Amniotic stem cell (primary cell): ENCODE measurements at places on chromosomes 12 and 14.
A peak's percentile ranks its signal among the peaks of the same experiment; 100 is the strongest.

DNA sequence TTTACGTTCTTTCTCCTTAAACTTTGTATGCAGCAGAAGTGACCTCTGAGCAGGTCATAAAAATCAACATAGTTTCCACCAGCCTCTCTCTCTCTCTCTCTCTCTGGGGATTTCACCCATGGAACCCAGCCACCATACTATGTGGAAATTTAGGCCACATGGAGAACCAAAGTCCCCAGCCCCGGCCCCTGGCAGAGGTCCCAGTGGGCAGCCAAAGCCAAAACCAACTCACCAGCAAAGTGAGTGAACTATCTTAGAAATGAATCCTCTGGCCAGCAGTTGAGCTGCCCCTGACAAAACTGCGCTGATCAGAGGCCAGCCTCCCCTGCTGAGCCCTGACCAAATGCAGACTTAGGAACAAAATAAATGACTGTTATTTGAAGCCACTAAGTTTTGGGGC lies 9.2 kb downstream of the DUSP6 start:
- DNase-seq: no peak

GRCh38 chr14:99266181-99267178 lies 5.5 kb downstream of the BCL11B start:
- peak; percentile 53 for DNase-seq

GRCh38 chr12:111753144-111753881 lies 13.4 kb upstream of the ALDH2 start:
- no peak for DNase-seq

DNA sequence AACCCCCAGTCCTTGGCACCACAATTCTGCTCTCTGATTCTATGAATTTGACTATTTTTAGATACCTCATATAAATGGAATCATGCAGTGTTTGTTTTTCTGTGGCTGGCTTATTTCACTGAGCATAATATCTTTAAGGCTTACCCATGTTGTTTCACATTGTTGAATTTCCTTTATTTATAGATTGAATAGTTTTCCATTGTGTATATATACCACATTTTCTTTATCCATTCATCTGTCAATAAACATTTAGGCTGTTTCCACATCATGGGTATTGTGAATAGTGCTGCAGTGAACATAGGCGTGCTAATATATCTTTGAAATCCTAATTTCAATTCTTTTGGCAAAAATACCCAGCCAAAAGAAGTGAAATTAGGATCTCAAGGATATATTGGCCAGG lies 126.7 kb upstream of the SLC38A2 start:
- DNase-seq: no peak

GRCh38 chr14:95300697-95301526 lies 18.8 kb downstream of the CLMN start:
- no peak for DNase-seq

GRCh38 chr12:89155826-89156225 lies 196.5 kb downstream of the DUSP6 start:
- no peak for DNase-seq
